ENCODE measurements at places on chromosomes 5 and 9.
A peak's percentile ranks its signal among the peaks of the same experiment; 100 is the strongest.

DNA sequence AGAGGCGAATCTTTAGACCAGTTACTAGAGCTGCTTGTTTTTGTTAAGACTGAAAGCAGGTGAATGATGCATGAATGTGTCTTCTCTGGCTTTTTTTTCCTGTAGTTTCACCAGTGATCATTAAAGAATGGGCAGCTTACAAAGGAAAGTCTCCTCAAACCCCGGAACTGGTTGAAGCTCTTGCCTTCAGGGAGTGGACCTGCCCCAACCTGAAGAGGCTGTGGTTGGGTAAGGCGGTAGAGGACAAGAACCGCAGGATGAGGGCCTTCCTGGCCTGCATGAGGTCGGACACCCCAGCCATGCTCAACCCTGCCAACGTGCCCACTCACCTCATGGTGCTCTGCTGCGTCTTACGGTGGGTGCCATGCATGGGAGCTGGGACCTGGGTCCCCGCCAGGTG, 33.3 kb upstream of the PHF2 start:
- DNase-seq, result no peak

- peak; percentile 35 for DNase-seq
These were observed 51.6 kb downstream of the ALG2 start for GRCh38 chr9:99169982-99170761.

- DNase-seq, result no peak
These were observed 466.0 kb downstream of the CAAP1 start for GRCh38 chr9:26426551-26427131.

GRCh38 chr9:120439926-120440325, 140.0 kb downstream of the CDK5RAP2 start:
- no peak for DNase-seq

DNA sequence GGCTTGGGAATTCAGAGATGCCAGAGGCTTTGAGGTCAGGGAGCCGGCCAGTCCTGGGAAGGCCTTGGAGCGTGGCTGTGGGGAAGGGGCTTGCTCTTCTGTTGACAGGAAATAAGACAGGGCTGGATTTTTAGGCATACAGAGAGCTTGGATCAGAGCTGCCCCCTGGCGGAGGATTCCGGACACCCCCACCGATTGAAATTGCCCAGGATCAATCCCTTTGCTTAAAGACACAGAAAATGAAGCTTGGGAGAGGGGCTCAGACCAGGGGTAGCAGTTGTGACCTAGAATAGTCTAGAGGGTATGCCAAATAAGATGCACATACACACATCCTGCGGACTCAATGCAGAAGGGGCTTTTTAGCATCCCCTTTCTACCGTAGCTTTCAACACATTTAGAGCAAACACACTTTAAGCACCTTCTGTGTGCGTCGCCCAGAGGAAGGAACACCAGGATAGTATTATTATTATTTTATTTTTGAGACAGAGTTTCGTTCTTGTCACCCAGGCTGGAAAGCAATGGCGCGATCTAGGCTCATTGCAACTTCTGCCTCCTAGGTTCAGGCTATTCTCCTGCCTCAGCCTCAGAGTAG, 1.7 kb upstream of the NTMT1 start:
- peak; percentile 71 for DNase-seq

DNA sequence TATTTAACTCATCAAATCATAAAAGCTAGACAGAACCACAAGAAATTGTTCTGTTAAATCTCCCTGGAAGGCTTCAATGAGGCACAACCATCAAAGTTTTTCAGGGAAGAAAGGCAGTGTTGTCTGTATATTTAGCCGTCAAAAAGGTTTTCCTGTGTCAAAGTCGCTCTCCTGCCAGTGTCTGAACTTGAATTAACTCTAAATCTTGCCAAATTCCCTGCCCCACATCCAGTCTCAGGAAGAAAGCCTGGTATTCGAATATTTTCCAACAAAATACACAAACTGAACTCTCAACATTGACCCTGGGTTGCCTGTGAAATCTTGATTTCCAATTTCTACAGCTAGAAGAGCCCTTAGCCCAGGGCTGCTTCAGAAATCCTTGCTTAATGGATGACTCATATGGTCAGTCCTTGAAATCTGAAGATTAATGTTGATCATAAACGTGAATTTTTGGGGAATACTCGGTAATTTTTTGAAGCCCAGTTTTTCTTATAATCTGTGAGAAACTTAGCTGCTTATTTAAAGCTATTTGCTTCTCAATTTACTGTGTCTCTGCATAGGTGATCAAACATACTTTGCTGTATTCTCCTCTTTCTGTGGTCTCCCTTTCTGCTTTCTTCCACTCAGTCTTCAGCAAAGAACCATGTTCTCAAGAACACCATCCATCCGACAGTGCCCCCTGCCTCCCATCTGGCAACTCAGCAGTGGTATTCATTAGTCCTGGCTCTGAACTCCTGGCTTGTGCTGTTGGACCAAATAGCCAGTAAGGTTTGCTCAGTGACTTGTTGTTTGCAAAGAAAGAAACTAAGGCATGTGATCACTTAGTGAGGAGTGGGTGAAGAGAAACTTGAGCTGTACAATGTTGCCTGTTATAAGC, 58.9 kb downstream of the NREP start:
- no peak for DNase-seq

DNA sequence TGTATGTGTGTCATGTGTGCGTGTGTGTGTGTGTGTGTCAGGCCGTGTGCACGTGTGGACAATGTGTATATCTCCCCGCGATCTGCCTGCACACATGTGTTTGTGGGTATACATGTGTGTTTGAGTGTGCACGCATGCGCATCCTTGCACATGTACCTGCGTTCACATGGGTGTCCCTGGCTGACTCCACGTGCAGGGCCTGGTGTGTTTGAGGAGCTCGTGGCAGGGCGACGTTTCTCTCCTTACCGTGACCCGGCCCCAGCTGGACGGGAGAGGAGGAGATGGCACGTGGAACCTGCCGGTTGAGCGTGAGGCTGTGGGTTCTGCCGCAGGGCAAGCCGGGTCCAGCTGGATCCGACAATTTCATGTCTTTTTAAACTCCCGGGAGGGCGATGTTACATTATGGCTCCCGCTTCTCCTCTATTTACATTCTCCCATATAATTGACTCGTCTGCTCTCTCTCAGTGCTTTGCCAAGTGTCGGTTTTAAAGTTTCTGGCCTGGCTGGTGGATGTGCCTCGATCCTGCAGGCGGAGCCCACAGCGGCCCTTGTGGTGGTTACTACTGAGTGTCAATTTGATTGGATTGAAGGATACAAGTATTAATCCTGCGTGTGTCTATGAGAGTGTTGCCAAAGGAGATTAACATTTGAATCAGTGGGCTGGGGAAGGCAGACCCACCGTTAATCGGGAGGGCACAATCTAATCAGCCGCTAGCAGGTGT, 5.9 kb downstream of the COL5A1 start:
- no peak for DNase-seq

DNA sequence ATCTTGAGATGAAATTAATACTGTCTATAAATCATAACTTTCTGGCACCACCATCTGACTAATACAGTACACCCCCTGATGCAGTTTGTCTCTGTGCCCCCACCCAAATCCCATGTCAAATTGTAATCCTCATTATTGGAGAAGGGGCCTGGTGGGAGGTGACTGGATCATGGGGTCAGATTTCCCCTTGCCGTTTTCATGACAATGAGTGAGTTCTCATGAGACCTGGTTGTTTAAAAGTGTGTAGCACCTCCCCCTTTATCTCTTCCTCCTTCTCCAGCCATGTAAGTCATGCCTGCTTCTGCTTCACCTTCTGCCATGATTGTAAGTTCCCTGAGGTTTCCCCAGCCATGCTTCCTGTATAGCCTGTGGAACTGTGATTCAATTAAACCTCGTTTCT, 78.7 kb upstream of the CDH6 start:
- DNase-seq, result no peak

DNA sequence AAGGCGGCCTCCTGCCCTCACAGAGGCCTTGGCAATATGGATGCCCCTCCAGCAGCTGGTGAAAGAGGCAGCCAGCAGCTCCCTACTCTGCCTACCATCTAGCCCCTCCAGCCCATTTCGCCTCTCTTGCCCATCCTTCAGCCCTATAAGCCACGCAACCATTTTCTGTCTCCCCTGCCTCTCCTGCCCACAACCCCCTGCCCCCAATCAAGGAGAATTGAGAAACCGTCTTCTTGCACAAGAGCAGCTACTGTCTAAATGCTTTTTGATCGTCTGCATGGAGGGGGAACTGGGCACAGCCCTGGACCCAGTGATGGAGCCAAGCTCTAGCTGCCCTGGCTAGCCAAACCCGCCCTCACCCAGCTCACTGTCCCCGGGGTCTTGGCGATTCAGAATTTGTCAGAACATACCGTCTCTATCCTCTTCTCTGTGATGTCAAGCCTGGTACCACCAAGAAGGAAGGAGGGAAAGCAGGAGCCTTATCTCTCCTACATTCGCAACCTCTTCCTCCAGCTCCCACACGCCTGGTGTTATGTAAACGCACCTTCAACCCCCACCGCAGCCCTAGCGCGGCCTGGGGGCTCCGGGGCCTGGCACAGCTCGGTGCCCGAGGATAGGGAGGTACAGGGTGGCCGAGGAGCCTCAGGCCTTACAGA, 1.2 kb downstream of the SPRY4 start:
- no peak for DNase-seq

- DNase-seq, result no peak
These were observed 3.6 kb downstream of the IARS1 start for GRCh38 chr9:92289708-92290390.

GRCh38 chr5:79901631-79902030, 89.4 kb downstream of the MTX3 start:
- no peak for DNase-seq

- no peak for DNase-seq
These were observed 109.6 kb upstream of the RPS23 start for GRCh38 chr5:82387819-82388166.
